Dermis blood vessel endothelial cell (primary cell): ENCODE measurements at places on chromosomes 6 and 20. TPM values are rescaled to one million over a fixed set of nuclear protein-coding genes. Genes with fewer than 3 reads are reported as not detected.

Gene TSHZ2
- 1.5 and 1.9 TPM in 2 replicates for total RNA-seq

Gene RIMS4
- not detected in 2 replicates for total RNA-seq

GRCh38 chr6:17907406-17908229, 79.8 kb downstream of the KIF13A start:
- DNase-seq, result peak; percentile 25

- DNase-seq, result peak; percentile 82
These were observed 61.9 kb upstream of the TAGAP start for GRCh38 chr6:159106627-159107241.
